GM23338 (cell line): ENCODE measurements at places on chromosomes 5 and 9. TPM values are rescaled to one million over a fixed set of nuclear protein-coding genes. Genes with fewer than 3 reads are reported as not detected.

DNA sequence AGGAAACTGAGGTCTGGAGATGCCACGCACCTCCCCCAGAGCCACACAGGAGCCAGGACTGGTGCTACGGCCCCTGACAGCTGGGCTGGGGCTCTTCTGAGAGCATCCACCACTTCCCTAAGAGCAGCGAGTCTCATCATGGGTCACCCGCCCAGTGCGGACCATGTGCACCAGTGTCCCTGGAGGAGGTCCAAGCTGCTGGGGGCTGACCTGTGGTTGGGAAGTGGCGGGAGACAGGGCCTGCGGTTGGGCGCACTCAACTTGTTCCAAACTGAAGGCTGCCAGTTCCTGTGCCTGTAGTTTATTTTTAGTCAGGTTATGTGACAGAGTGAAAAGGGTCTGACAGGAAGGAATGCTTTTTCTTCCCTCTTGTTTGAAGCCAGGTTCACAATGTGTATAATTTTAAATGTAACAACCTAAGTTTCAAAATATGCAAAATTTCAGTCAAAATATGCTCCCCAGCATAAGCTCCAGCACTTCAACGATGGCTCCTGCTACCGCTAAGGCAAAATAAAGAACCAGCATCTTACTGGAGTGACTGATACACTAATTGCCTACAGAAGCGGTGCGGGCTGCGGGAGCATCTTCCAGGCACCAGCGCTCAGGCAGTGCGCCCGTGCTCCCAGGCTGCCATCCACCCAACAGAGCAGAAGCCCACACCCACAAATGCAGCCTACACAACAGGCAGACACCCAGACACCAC, 14.8 kb downstream of the BARHL1 start:
- DNase-seq = no peak

DNA sequence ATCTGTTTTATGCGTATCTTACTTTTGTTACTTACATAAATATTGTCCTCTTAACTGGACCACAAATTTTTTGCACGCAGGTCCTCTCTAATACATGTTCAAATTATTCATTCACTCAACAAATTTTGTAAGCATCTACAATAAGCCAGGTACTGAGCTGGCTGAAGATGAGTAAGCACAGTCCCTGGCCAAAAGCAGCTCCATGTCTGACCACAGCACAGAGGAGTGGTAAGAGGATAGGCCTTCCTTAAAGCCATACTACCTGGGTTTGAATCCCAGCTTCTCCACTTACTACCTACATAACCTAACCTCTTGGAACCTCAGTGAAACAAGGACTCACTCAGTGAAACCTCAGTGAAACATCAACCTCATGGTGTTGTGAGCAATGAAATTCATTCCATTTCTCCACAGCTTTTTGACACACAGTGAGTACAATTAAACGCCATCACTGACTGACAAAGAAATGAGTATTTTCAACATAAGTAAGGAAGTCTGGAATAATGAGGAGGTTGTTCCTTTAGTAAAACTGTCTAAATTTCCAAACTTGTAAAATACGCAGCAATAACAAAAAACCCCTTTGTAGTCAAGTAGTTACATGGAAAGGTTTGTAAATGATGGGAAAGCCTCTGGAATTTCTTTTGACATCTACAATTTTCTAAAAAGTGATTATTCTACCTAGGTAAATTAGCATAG, 15.0 kb downstream of the PTAR1 start:
- DNase-seq = no peak

DNA sequence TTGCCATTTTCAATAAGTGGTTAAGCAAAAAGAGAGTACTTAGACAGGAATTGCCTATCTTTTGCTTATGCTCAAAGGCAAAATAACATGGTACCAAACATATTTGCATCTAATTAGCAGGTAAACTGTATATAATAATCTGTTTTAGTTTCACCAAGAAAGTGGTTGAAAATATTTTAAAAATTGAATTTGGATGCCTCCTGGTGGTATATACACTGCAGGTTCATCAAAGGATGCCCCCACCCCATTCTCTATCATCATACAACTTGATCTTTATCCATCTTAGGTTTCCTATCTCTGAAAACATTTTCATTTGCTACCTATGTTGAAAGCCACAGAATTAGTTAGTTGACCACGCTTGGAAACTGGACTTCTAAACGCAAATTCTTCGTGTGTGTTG, 47.0 kb upstream of the MROH2B start:
- peak; percentile 10 for DNase-seq

F2RL2 gene
- 0.42 TPM in 1 of 2 replicates, not detected in the other for total RNA-seq

PCDHGA5 gene
- total RNA-seq = 2.9 and 3.1 TPM in 2 replicates

TMEM252 gene
- not detected in 2 replicates for total RNA-seq

ECM2 gene
- not detected in 2 replicates for total RNA-seq
